Ecto neural progenitor cell (in vitro differentiated cells): ENCODE measurements at places on chromosomes 7 and 10.

- DNase-seq = no peak
Measured at GRCh38 chr10:24039315-24039714, 169.6 kb upstream of the KIAA1217 start.

DNA sequence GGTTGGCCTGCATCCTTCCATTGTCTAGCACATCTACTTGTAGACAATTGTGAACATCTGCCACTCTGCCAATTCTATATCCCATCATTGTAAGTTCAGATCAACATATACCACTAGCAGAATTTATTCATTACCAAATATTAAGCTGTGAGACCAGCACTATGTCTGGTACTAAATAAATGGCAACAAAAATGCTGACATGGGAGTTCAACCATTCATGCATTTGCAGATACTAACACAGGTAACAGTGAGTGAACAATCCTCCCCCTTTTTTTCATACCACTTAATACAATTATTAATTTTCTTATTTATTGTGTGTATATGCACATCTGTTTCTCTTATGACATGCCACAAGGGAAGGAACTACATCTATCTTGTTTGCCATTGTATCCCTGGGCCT, 11.9 kb downstream of the POLR1F start:
- DNase-seq = no peak

DNA sequence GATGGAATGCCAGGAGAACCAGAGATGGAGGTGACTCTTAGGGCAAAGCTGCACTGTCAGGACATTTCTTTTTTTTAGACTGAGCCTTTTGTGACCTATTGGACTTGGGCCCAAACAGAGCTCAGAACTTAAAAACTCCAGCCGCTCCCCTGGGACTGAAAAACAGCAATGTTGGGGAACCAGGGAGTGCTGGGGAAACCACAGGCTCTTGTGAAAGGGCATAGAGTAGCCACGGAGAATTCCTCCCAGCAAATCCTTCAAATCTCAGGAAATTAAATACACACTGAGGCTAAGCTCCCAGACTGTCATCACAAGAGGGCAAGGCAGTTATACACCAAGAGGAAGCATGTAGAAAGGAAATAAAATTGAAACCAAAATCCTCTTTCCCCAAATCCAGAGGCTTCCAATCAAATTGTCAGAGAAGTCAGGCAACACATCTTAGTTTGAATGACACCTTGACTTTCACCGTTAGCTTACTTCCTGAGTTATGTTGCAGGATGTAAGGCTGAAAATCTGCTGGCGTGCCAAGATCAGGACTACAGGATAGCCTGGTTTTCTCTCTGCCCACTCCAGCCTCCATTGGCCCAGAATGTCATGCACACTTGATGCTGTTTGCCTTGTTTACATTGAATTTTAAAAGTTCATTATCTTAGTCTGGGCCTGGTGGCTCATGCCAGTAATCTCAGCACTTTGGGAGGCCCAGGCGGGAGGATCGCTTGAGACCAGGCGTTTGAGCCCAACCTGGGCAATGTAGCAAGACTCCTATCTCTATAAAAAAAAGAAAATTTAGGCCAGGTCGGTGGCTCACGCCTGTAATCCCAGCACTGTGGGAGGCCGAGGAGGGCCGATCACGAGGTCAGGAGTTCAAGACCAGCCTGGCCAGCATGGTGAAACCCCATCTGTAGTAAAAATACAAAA, 2.6 kb upstream of the RFC2 start:
- no peak for DNase-seq

- DNase-seq = no peak
Measured at GRCh38 chr10:12529976-12530375, 180.6 kb downstream of the CAMK1D start.

GRCh38 chr7:23230641-23231101, 15.9 kb upstream of the GPNMB start:
- no peak for DNase-seq

DNA sequence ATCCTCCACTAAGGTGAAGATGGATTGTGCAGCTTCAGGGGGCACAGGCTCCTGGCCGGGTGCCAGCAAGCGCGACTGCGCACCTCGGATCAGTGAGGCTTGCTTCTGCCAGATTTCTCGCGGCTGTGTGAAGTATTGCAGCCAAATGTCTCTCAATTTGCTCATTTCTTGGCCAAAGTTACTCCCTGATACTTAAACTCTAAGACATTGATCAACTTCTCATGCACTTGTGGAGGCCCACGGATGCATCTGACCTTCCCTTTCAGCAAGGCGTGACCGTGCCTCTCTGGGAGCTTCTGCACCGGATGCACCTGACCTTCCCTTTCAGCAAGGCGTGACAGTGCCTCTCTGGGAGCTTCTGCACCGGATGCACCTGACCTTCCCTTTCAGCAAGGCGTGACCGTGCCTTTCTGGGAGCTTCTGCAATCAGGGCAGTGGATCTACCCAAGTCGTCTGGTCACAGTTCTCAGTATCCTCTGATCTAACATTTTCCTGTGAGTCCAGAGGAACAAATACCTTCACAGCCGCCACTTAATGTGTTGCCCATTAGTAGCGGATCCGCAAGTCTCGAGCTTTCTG, 248.3 kb downstream of the ADARB2 start:
- DNase-seq = no peak

- no peak for DNase-seq
Measured at GRCh38 chr10:125064681-125065492, 95.5 kb downstream of the CTBP2 start.

- DNase-seq = no peak
Measured at GRCh38 chr10:72834183-72834825, 59.2 kb upstream of the OIT3 start.

- DNase-seq = no peak
Measured at GRCh38 chr7:30984359-30985107, 20.8 kb downstream of the GHRHR start.

DNA sequence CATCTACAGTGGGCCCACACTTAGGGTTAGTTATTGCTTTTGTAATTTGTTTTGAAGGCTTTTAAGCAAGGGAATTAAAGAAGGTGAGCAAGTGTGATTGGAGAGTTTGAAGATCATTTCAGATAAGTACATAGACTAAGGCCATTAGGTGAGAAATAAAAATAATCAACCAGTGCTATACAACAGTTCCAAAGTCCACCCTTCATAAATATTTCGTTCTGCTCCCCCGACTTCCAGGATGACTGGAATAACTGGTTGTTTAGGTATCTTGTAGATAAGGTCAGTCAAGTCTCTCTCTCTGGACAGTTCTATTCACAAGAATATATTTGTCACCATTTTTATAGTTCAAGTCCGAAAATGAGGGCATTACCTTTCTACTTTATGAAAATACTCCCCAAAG, 98.0 kb upstream of the MBL2 start:
- DNase-seq = no peak

DNA sequence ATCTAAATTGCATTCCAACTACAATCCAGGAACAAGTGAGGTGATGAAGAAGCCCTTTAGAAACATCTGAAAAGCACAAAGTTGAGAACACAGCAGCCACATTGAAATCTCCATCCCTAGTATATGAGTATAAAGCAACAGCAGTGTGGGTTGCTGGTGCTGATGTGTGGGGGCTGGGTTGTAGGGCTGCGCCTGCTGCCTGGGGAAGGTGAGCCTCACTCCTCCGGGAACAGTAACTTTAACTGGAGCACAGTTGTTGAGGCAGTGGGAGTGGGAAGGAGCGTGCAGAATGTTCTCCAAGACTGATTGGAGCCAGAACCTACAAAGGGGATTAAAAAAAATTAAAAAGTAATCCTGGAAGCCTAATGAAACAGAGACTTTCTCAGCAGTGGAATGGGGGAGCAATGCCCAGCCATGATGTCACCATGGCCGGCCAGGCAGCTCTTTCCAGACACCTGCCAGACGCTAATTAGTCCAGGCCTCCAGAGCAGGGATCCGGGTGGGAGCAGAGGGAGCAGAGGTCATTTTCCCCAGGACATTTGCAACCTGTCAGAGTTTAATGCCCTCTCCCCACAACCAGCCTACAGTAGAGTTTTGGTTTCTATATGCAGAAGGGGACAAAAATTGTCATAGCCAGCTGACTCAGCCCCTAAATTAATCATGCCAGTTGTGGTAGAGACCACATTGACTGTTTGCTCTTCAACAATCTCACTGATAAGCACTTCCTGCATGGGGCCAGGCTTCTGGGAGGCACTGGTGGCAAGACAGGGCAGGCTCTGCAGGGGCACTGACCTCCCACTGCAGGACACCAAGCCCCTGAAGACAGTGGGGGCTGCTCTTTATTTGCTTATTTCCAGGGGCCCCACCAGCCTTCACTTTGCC, 133.0 kb upstream of the ZNF32 start:
- DNase-seq = no peak

DNA sequence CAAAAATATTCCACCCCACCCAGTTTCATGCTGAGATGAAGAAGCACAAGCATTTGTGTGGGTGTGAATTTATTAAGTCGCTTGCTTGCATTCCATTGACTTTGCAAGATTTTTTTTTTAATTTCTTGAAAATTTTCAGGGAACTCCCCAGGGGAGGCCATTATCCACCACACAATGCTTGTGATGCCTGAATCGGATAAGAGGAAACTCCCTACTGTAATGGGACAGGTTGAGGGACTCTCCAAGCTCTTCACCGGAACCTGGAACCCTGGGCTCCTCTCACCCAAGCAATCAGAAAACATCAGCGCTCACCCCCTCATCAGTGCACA, 153.6 kb upstream of the ZMIZ1 start:
- DNase-seq = no peak

- DNase-seq = no peak
Measured at GRCh38 chr7:48594349-48594748, 330.0 kb upstream of the CDC14C start.

GRCh38 chr7:108135446-108136190, 5.5 kb upstream of the LAMB4 start:
- DNase-seq = no peak

DNA sequence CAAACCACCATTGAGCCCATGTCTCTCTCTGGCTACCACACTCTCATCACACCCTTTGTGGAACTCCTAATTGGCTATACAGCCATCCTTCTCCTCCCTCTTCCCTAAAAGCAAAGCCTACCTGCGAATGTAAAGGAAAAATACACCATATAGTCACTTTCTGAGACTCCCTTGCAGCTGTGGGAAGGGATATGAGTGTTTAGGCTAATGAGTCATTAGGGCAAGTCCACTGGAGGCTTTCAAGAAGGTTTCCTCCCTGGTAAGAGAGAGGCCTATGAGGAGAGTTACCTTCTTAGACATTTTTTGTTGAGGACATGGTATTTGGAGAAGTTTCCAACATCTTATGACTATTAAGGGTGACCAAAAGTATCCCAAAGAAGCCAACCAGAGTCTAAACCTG, 4.1 kb upstream of the TMEM243 start:
- DNase-seq = no peak

GRCh38 chr7:152085131-152085530, 59.7 kb downstream of the GALNT11 start:
- DNase-seq = no peak

GRCh38 chr10:43160921-43161255, 22.6 kb downstream of the CSGALNACT2 start:
- DNase-seq = no peak
